ENCODE measurements at places on chromosomes 13 and 19.

DNA sequence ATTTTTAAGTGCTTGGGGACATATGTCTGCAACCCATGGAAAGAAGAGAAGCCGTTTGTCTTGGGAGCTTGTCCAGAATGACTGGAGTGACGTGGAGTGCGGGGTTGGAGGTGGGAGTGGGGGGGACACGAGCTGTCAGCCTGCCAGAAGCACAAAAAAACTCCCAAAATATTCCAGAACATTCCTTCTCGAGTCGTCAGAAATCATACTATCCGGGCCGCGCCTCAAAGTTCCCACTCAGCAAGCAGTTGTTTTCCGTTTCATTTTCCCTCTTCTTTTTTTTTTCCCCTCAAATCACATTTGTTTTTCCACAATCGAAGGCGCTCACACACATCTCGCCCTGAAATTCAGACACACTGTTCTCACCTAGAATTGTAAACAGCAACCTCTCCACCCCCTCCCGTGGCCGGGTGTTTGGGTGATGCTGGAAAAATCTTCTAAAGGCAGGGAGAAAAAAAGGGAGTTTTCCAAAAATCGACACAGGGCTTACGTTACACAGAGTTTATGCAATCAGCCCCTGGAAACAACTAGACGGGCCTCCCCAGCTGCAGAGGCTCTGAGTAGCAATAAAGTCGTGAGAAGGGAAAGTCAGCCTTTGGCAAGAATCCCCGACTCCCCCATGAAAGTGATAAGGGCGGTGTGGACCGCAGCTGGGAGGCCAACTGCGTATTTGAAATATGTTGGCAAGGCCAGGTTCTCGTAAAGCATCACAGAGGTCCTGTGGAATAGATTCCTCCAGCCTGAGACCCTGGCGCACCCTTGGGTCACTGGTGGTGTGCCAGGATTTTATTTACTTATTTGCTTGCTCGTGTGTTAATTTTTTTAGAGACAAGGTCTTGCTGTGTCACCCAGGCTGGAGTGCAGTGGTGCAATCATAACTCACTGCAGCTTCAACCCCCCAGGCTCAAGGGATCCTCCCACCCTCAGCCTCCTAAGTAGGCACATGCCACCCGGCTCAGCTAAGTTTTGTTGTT, 31.2 kb upstream of the KLF2 start:
- DNase-seq: no peak

- DNase-seq: no peak
Observed at GRCh38 chr19:38321646-38322196, 2.1 kb downstream of the KCNK6 start.

GRCh38 chr19:7989071-7989575, 16.3 kb downstream of the ELAVL1 start:
- no peak for DNase-seq

DNA sequence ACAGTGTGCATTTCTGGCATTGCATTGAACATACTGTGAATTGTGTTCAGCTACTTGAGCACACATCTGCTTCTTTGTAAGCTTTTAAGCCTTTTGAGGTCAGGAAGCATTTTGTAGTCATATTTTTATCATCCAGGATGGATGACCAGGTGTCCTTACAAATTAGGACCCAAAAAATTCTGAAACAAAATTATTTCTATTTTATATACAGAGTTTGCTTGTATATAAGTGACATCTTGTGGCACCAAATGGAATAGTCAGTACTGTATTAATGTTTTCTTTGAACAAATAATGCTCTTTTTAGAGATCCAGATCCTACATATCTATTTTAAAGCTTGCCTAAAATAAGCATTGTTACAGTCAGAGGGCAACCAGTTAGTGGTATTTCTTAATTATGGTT, 9.5 kb upstream of the SUPT20H start:
- no peak for DNase-seq

- no peak for DNase-seq
Observed at GRCh38 chr13:63288576-63288975, 1872.9 kb upstream of the PCDH20 start.

GRCh38 chr19:38634757-38635482, 12.5 kb upstream of the ACTN4 start:
- DNase-seq: peak; percentile 78

Measured in CD4-positive, alpha-beta T cell treated with Interleukin-2 at 100 ng/mL for 4 hours (primary cell).